Endothelial cell (in vitro differentiated cells): ENCODE measurements at places on chromosomes 2 and 18.

DNA sequence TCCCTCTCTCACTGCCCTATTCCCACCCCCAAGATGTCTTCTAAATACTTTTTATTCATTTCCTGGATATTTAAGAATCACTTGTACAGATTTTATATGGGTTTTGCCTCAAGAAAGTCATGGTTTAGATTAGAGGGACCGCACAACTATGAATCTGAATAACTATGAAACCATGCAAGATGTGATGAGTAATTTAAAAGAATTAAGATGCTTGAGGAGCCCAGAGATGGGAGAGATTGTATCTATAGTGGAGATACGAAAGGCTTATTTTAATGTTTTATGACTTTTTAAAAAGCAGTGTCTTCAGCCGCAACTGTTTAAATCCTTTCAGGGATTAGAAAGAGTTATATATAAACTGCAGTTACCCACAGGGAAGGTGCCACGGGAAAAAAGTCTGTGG is 324.1 kb downstream of the LPIN1 start:
- no peaks in the 10 kb centered on the region for H3K27me3 ChIP-seq
- H3K4me3 ChIP-seq = no peak overlapping the region
- DNase-seq = no peak
- no peaks in the 10 kb centered on the region for H3K36me3 ChIP-seq
- H3K4me1 ChIP-seq = no peaks in the 10 kb centered on the region
- no peak overlapping the region for H3K27ac ChIP-seq

GRCh38 chr2:127536707-127537541 is 1.4 kb downstream of the MYO7B start:
- no peak overlapping the region for H3K4me3 ChIP-seq
- no peaks in the 10 kb centered on the region for H3K36me3 ChIP-seq
- H3K27me3 ChIP-seq = peaks cover 6% of the 10 kb centered on the region
- DNase-seq = no peak

DNA sequence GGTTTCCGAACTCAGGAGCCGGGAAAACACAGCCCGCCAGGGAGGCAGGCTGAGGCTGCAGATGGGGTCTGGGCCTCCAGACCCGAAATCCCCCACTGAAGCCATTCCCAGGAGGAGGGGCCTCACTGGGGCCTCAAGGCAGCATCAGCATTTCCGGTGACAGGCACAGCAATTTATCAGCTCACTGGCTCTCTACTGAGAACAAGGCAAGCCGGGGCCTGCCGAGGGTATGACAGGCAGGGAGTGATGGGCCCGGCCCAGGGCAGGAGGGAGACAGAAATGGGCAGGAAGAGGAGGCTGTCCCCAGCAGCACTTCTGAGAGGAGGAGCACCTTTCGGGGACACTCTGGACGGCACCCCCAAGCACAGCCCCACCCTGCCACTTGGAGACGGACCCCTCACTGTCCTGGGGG is 12.5 kb downstream of the SDC1 start:
- no peak overlapping the region for H3K27ac ChIP-seq
- H3K4me3 ChIP-seq = no peak overlapping the region
- peaks cover 12% of the 10 kb centered on the region for H3K27me3 ChIP-seq

DNA sequence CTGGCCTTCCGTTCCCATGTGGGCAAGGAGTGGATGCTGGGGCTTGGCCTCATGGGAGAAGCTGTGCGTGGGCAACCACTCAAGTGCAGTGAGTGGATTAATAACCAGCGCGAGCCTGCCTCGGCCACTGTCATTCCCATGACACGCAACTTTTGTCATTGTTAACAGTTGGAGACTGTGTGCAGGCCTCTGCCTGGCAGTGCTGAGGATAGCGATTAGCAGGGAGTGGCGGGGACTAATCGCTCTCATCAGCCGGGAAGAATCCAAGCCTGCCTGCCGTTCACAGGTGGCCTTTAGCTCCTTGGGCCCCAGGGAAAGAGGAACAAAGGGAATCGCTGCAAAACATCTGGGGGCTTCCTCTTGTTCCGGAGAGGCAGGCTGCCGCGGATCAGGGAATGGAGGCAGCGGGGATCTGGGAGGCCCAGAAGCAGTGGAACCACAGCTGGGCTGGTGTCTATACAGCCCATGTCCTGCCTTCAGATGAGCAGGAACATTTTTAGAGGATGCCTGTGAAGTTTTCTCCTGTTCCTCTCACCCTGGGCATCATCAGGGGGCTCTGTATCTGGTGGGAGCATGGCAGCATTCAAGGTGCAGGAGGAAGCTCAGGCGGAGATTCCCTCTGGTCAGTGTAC is 53.8 kb downstream of the CTIF start:
- peaks cover 4% of the 10 kb centered on the region for H3K27me3 ChIP-seq
- H3K4me1 ChIP-seq = peaks cover 2% of the 10 kb centered on the region
- DNase-seq = no peak

GRCh38 chr2:79876430-79876829 is 363.6 kb downstream of the CTNNA2 start:
- no peaks in the 10 kb centered on the region for H3K4me1 ChIP-seq
- H3K27me3 ChIP-seq = no peaks in the 10 kb centered on the region
- no peaks in the 10 kb centered on the region for H3K36me3 ChIP-seq
- H3K27ac ChIP-seq = no peak overlapping the region
- peak; percentile 26 for DNase-seq
- H3K4me3 ChIP-seq = no peak overlapping the region

DNA sequence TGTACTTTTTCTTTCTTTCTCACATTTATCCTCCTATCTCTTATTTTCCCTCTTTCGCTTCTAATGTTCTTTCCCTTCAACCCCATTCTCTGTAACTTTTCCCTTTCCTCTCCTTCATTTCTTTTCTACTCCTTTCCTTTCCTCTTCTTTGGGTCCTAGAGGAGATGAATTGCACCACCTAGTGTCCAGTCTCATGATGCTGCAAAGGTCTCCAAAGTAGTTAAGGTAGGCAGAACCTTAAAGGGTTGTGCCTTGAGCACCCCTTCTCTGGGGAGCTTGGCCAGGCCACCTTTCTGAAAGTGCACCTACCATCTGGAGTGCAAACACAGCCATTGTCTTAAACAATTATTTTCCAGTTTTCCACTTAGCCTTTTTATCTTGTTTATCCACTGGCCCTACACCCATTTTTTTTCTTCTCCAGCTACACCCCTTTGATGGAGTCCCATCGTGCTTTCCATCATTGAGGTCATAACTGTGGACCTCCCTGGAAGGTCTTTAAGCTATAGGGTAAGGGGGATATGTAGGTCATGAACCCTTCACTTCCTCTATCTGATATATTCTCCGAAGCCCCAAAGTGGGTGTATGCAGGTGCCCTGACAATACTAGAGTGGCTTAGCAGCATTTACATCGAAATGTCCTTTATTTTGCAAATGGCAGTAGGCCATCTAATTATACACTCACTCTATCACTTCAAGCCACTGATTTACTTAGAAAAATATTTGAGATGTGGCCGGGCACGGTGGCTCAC is 155.9 kb downstream of the ESCO1 start:
- peaks cover 28% of the 10 kb centered on the region for H3K36me3 ChIP-seq
- peak overlapping the region; percentile 17 for H3K4me3 ChIP-seq
- peaks cover 11% of the 10 kb centered on the region for H3K4me1 ChIP-seq
- no peak overlapping the region for H3K27ac ChIP-seq
- peaks cover 2% of the 10 kb centered on the region for H3K27me3 ChIP-seq
- DNase-seq = peak; percentile 42

DNA sequence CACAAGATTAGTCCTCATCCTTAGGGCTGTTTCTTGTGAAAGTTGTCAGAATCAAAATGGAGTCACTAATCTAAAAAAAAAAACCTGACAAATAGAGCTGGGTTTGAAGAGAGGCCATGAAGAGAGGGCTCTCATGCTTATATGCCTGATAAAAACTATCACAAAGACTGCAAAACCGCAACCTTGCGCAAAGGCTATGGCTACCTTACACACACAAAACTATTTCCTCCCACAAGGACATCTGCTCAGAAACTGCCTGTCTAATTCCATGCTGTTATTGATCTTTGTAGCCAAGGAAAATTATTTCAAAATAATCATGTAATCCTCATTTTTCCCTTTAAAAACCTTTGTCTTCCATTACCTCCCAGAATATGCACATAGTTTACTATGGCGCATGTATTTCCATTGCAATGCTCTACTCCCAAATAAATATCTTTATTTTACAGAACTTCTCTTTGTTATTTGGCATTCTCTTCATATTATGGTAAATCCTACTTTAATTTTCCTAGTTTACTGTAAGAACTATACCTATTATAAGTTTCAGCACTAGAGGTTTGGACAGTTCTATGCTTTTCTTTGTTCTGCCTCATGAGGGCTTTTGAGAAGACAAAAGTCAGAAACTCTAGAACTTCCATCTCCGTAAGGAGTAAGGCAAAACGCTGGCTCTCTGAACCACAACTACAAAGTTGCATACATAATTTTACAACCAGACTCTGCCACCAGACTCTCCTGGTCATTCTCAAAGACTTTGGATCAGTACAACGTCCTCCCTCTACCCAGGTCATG is 9.6 kb upstream of the DPYSL5 start:
- peaks cover 2% of the 10 kb centered on the region for H3K27me3 ChIP-seq
- no peak for DNase-seq
- H3K27ac ChIP-seq = no peak overlapping the region
- no peak overlapping the region for H3K4me3 ChIP-seq
- no peaks in the 10 kb centered on the region for H3K4me1 ChIP-seq

GRCh38 chr2:190149200-190149599 is 86.7 kb upstream of the MSTN start:
- no peaks in the 10 kb centered on the region for H3K27me3 ChIP-seq
- H3K27ac ChIP-seq = no peak overlapping the region
- H3K4me3 ChIP-seq = no peak overlapping the region
- H3K4me1 ChIP-seq = no peaks in the 10 kb centered on the region
- DNase-seq = no peak

DNA sequence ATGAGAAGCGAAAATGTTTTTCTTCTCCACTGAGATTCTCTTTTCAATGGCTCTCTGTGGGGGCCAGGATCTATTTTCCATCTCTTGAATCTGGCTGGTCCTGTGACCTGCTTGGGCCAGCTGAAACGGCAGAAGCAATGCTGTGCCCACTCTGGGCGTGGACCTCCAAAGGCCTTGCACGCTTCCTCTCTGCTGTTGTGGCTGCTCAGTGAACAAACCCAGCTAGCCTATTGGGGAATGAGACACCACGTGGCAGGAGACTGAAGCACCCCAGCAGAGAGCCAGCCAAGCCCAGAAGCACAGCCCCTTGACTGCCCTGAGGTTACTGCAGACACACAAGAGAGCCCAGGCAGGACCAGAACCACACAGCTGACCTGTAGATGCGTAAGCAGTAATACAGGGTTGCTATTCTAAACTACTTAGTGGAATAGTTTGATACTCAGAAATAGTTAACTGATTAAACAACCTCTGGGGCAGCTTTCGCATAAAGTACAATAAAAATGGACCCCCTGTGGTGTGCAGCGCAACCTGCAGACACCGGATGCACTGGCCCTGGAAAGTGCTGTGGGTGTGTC is 221.7 kb upstream of the SH3BP4 start:
- no peak for DNase-seq
- H3K27me3 ChIP-seq = no peaks in the 10 kb centered on the region
- H3K36me3 ChIP-seq = no peaks in the 10 kb centered on the region
- H3K4me3 ChIP-seq = no peak overlapping the region
- no peaks in the 10 kb centered on the region for H3K4me1 ChIP-seq

DNA sequence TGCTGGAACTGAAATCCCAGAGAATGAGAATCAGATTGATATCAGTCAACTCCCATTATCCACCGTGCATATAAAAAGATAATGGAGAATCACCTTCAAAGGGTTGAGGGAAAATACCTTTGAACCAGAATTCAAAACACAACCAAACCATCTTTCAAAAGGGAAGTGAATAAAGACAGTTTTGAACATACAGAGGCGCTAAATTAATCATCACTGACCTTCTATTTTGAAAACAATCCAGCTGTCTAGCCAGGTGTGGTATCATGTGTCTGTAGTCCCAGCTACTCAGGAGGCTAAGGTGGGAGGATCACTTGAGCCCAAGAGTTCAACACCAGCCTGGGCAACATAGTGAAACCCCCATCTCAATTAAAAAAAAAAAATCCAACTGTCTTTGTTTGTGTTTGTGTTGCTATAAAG is 63.6 kb downstream of the TRABD2A start:
- H3K27me3 ChIP-seq = no peaks in the 10 kb centered on the region
- DNase-seq = no peak
- H3K27ac ChIP-seq = no peak overlapping the region
- H3K36me3 ChIP-seq = no peaks in the 10 kb centered on the region
- no peaks in the 10 kb centered on the region for H3K4me1 ChIP-seq
- no peak overlapping the region for H3K4me3 ChIP-seq

DNA sequence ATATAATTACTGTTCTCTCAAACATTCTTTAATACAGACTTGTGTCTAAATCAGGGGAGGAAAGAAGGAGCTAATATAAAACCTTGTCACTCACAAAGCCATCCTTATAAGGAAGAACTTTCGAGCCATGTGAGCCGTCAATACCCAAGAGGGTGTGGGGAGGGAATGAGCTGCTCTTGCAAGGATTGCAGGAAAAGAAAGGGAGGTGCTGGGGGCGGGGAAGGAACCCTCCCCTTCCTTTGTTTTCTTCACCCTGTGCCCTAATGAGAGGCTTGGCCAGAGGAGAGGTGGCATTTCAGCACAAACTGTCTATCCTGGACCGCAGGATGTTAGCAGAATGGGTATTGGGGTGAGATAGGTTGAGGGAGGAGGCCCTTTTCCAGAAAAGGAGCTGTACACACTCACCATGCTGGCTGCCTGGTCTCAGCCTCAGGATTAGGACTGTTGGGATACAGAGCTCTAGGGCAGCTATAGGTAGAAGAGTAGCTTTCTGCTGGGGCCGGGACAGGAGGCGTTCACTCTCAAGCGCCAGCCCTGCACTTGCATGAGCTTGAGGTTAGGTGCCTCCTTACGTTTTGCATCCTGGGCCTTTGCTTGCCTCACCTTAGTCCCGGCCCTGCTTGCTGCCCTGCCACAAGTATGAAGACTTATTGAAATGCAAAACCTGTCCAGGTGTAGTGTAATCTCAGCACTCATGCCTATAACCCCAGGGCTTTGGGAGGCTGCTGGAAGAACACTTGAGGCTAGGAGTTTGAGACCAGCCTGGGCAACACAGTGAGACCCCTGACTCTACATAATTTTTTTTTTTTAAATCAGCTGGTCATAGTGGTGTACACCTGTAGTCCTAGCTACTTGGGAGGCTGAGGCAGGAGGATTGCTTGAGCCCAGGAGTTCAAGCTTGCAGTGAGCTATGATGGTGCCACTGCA is 190.5 kb downstream of the LOXHD1 start:
- peaks cover 14% of the 10 kb centered on the region for H3K4me1 ChIP-seq
- no peak for DNase-seq
- H3K36me3 ChIP-seq = no peaks in the 10 kb centered on the region
- H3K4me3 ChIP-seq = no peak overlapping the region
- peaks cover 2% of the 10 kb centered on the region for H3K27me3 ChIP-seq
- H3K27ac ChIP-seq = no peak overlapping the region

GRCh38 chr2:234425639-234426603 is 71.0 kb downstream of the ARL4C start:
- H3K36me3 ChIP-seq = no peaks in the 10 kb centered on the region
- peaks cover 5% of the 10 kb centered on the region for H3K27me3 ChIP-seq

GRCh38 chr2:117835990-117836760 is 21.7 kb downstream of the DDX18 start:
- H3K4me1 ChIP-seq = peaks cover 14% of the 10 kb centered on the region
- peak; percentile 90 for DNase-seq
- peaks cover 24% of the 10 kb centered on the region for H3K36me3 ChIP-seq

GRCh38 chr2:219058541-219059374 is 2.0 kb downstream of the IHH start:
- no peak overlapping the region for H3K4me3 ChIP-seq
- DNase-seq = peak; percentile 11
- no peak overlapping the region for H3K27ac ChIP-seq
- H3K36me3 ChIP-seq = peaks cover 3% of the 10 kb centered on the region
- H3K27me3 ChIP-seq = peaks cover 31% of the 10 kb centered on the region

GRCh38 chr2:61109291-61109690 is 43.6 kb downstream of the SANBR start:
- no peaks in the 10 kb centered on the region for H3K27me3 ChIP-seq
- H3K36me3 ChIP-seq = peaks cover 47% of the 10 kb centered on the region
- H3K27ac ChIP-seq = no peak overlapping the region
- no peak for DNase-seq
- H3K4me3 ChIP-seq = no peak overlapping the region
- no peaks in the 10 kb centered on the region for H3K4me1 ChIP-seq
